ENCODE measurements at places on chromosomes 5 and 9.

- no peak for DNase-seq
Observed at GRCh38 chr9:137077010-137077747, at the start of gene UAP1L1. TSS of gene UAP1L1 (plus strand) at chr9:137077517. CDS start at chr9:137077533, 16 bp downstream.

- no peak for DNase-seq
Observed at GRCh38 chr9:131943351-131943841, 136.3 kb downstream of the MED27 start.

DNA sequence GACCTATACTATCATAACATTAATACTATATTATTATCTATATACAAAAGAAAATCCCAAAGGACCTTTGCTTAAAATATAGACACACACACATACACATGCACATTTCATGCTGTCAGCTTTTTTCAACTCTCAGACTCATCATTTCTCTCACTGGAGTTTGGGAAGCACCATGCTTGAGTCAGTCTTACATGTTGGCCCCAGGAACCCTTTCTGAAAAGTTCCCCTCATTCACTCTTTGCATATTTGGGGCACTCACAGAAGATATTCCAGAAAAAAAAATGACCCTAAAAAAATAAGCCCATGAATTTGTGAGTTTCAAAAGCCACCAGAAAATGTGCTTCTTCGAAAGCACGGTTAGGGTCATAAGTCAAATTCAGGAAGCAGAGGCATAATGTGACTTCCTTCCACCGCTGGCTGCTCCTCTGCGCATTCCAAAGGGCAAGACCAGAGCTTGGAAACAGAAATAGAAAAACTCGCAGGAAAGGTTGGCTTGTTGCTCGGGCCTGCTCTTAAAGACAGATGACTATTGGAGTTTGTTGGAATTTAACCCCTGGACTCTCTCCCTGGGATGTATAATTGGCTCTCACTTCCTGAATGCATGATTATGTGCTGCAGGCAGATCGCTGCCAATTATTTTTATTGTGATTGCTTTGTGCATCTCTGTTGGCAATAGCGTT lies 129.7 kb upstream of the IQGAP2 start:
- no peak for DNase-seq

DNA sequence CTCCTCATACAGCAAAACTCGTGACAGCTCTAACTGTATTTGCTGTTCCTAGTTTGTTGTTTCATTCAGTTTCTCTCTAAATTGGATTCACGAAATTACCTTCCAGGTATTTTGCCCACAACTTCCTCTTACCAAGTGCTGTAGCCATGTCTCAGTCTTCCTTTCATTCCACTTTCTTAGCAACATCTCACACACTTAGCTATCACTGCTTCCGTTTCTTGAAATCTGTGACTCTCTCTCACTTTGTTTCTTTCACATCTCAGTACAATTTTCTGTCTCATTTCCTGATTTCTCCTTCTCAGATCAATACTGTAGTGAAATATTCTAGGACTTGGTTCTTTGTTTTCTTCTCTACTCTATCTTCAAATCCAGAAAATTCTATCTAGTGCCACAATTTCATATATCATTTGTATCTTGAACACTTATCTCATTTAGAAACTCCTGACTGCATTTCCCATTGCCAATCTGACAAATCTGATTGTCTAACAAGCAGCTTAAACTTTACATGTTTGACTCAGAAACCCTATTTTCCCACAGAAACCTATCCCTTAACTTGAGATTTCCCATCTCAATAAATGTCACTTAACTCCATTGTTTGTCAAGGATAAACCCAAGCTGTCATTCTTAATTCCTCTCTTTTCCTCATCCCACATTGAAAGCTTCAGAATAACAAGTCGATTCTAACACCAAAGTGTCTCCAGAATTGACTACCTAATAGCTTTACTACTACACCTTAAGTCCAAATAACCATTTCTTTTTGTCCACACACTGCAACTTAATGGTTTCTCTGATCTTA lies 303.1 kb downstream of the CDH12 start:
- no peak for DNase-seq

DNA sequence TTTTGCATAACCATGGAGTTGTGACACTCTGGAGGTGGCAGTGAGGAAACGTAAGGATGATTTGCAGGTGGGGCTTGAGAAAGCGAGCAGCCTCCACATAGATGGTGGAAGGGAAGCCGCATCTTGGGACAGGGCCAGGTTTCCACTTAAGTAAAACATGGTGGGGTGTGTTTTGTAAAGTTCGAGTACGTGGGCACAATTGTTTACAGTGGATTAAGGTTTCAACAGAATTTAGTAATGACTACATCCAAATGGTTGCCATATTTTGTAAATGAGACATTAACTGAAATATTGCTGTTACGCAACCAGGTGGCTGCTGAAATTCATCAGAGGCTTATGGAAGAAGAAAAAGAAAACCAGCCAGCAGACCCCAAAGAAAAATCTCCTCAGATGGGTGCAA lies 85.4 kb upstream of the IL7R start:
- no peak for DNase-seq

DNA sequence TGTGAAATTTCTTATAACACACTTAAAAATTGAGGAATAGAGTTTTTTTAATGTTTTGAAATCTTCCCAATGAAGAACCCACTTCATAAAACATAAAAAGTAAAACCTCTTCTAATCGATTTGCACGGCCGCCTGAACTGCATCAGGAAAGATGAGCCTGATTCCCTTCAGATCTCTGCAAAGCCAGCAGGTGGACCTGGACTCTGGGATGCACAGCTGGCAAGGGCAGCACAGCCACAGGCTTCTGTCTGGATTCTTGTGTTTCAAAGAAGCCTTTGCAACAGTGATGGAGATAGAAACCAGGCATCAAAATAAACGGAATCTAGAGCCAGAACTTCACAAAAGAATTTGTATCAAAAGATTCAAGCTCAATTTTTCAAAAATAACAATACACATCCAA lies 36.0 kb upstream of the SPATA31C2 start:
- DNase-seq: no peak

- no peak for DNase-seq
Observed at GRCh38 chr5:112390327-112390726, 28.8 kb downstream of the EPB41L4A start.

DNA sequence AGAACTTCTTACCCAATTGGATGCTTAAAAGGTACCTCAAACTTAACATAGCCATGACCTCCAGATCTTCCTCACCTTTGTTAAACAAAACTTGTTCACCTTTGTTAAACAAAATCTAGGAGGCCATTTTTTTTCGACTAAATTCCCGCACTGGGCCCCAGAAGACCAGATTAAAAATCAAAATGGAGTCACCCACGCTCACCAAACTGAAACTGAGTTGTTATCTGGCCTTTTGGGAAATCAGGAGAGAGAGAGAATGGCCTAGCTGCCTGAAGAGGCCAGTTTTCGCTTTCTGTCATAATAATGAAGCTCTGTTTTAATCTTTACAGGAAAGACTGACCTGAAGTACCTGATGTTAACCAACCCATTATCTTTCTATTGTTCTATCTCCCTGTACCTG lies 69.4 kb downstream of the FYB1 start:
- DNase-seq: no peak
